ENCODE measurements at places on chromosomes 11 and 22.

DNA sequence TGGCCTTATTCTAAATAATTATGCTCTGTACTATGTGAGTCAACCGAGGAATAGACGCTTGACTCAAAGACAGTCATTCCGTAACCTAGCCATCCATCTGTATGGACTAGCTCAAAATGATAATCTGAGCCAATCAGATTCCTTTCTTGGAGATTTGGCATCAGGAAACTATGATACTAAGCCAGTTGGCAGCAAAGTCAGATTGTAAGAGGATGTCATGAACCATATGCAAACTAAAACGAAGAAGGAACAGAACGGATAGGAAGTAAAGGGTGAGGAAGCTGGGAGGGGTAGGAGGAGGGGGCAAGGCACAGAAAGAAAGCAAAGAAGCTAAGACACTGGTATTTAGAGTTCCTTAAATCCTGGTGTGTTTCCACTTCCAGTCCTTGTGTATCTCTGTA lies 10.7 kb upstream of the SESN3 start:
- DNase-seq = no peak

GRCh38 chr11:117868815-117869561 lies 7.5 kb downstream of the FXYD6 start:
- DNase-seq = no peak

- peak; percentile 69 for DNase-seq
These were observed 19.3 kb downstream of the TSSC4 start for GRCh38 chr11:2419638-2420501.

DNA sequence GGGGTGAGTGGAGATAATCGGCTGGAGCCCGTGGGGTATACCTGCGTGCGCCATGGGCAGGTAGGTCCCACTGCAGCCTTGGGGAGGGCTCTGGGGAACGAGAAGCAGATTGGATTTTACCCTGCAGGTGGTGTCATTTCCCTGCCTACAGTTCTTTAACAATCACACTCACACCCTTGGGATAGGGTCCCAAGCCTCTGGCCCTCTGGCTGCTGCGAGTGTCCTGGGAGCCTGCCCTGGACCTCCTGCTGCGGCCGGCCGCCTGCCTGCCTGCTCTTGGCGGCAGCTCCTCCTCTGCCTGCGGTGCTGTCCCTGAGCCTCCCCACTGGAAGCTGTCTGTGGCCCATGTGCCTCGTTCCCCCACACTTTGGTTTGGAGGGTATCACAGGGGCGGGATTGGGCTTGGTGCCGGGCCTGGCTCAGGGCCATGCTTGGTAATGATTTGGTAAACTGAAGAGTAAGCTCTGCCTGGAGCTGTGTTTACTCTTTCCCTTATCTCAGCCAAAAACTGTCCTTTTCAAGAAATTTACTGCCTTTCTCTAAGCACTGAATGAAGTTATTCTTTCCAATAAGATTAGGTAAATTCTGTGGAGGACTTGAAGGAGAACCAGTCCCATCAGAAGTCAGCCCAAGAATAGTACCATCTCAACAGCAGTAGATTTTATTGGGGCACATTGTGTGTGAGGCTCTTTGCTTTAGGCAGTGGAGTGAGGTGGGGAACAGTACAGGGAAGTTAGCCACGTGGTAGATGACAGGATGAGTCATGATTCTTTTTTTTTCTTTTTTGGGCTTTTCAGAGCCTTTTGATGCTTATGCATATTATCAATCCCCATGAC lies 53.7 kb downstream of the TBC1D22A start:
- no peak for DNase-seq

DNA sequence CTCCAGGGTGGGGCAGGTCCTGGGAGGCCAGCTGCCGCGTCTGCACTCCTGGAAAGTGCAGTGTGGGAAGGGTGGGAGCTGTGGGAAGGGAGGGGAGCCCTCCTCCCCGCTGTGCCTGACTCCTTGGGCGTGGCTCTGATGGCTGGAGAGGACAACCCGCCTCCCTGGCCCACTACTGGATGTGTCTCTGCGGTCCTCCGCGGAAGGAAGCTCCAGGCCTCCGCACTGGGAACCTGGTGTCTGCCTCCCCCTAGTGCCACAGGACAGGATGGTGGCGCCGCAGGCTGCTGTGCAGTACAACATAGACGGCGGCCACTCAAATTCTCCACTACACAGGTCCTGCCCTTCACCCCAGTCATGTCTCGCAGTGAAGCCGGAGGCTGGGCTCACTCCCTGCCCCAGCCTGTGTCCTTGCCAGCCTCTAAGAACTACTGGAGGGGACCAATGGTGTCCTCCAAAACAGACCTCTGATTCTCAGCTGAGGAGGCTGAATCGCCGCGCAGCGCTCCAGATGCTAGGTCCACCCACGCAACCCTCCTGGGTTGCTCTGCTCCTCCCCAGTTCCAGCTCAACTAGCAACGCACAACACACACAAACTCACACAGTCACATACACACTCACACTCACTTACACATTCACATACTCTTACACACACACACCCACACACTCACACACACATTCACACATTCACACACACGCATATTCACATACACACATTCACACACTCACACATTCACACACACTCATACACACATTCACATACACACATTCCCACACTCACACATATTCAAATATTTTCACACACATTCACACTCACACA lies 12.4 kb upstream of the DSCAML1 start:
- DNase-seq = peak; percentile 59

DNA sequence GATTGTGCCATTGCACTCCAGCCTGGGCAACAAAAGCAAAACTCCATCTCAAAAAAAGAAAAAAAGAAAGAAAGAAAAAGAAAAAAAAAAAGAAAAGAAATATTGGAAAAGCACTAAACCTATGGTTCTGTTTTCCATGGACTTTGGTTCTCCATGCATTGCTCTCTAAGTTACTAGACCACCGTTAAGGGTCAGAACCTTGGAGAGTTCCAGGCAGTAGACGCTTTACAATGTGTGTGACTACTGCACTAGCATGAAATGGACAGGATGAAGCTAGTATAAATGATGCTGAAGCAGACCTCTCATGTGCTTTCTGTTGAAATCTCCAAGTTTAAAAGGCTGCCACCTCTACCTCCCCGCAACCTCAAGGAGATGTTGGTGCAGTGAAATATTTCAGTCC lies 63.5 kb downstream of the SIK2 start:
- DNase-seq = no peak

- DNase-seq = no peak
These were observed 122.9 kb downstream of the MPPED2 start for GRCh38 chr11:30463266-30463665.

DNA sequence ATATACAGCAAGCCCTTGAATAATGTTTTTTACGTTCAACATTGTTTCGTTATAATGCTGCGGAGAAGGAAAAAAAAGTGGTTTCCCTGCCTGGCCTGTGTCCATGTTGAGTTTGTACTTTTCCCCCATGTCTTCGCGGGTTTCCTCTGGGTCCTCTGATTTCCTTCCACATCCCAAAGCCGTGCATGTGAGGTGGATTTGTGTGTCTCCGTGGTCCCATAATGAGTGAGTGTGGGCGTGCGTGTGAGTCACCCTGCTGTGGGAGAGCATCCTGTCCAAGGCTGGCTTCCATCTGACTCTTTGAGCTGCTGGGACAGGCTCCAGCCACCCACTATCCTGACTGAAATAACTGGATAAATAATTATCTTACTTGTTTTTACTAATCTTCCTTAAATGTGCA lies 29.6 kb upstream of the SNX19 start:
- no peak for DNase-seq

DNA sequence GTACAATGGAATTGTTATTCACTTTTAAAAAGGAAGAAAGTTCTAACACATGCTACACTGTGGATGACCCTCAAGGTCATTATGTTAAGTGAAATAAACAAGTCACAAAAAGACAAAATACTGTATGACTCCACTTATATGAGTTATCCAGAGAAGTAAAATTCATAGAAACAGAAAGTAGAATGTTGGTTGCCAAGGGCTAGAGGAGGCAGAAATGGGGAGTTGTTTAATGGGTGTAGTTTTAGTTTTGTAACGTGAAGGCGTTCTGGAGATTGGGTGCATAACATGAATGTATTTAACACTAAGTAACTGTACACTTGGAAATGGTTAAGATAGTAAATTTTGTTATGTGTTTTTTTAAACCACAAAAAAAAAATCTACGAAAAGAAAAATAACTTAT lies 43.8 kb downstream of the CCDC81 start:
- no peak for DNase-seq
